ENCODE measurements at places on chromosomes 1 and 21.

- no peak for DNase-seq
Observed at GRCh38 chr1:174445817-174446216, 1.9 kb upstream of the GPR52 start.

- DNase-seq = no peak
Observed at GRCh38 chr1:167675440-167675839, 45.4 kb downstream of the RCSD1 start.

GRCh38 chr1:10304295-10304694, 93.9 kb downstream of the KIF1B start:
- no peak for DNase-seq

DNA sequence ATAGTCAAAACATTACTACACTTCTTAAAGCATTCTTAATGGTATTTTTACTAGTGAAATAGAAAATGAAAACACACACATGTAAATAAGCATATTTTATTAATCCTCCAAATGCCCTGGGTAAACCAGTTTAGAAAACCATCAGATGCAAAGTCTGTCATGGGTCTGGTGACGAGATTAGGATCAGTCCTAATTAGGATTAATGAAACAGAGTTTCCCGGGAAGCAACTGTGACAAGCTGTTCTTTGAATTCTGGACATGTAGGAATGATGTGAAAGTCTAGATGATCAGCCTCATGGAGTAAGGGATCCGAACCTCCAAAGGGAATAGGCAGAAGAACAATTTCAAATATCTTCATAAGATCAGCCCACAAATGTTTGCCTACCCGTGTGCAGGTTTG, 250.2 kb downstream of the KIF26B start:
- DNase-seq = no peak

- DNase-seq = no peak
Observed at GRCh38 chr1:179831225-179831624, 46.4 kb downstream of the TOR1AIP2 start.

DNA sequence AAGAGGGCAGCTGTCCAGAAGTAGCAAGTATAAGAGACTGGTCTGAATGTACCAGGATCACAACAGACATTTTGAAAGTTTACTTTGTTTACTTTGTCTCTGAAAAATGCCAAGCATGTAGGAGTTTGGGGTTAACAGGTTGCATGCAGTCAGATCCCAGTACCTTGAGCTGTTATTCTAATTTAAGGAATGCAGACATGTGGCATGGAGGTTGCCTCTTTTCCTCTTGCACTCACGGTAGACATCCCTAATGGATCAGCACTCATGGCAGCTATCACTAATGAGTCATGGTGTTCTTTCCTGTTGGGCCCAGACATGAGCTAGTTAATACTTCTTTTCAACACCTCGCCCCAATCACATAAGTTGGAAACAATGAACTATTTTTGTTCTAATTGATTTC, 67.3 kb downstream of the GADD45A start:
- no peak for DNase-seq

DNA sequence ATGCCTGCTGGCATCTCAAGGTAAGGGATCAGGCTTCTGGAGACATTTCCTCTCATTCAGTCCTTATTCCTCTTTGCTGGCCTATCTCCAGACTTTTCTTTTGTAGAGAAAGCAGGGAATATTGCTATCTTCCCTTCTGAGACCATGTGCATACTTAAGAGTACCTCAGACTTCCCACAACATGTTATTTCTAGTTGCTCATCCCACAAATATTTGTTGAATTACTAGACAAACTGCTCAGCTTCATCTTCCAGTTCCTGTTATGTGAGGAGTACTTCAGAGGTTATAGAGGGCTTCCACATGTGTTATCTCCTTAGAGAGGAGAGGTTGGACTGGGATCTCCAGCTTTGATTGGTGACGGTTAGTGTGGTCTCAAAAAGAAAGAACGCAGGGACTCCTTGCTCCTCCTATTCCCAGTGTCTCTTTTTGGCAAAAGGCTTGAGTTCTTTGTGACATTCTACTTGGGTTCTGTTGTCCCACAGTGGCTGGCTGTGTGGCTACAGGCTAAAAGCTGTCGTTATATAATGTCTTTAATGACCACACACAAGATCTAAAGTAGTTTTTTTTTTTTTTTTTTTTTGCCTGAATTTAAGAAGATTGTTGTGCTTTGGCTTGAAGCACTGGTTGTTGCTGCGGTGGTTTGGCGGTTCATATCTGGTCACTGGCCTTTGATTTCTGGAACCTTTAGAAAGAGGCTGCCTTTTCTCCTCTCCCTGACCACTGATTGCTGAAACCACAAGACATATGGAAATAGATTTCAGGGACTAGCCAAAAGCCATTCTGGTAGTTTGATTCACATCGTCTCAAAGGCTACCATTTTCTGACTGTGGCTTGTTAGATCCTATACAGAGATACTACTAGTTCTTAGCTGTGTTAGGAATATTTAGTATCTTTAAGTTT, 78.7 kb downstream of the FGGY start:
- peak; percentile 89 for DNase-seq

DNA sequence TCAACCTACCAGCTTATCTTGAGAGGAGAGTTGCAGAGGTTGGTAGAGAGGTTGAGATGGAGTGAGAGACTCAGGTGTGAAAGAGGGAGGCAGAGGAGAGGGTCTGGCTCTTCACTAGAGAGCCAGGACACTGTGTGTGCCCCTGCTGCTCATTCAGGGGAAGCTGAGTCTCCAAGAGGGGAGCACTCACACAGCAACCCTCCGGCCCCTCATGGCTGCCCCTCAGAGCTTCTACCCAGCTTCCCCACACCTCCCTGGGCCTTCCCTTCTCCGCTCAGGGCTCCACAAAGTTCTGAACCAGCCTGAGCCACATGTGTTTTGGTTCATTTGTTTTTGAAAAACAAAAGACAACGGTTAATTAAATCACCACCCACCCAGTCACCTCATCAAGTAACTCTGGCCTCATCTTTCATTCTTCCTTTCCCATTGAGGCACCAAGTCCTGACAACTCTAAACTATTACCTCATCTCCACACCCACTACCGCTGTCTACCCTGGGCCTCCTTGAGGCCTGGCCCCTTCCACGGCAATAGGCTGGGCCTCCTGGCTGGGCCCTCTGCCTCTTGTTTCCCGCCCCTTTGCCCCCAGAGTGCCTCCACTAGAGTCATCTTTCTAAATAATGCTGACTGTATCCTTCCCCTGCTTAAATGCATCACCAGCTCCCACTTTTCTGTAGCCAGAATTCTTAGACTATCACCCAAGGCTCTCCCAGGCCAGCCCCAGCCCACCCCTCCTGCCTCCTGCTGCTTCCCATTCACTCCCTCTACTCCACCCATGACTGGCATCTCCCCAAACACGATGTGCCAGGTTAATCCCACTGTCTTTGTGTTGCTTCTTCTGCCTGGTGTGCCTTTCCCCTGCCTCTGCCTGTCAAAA, 33.0 kb downstream of the TNNT2 start:
- DNase-seq = no peak

GRCh38 chr1:39940253-39940652, 14.7 kb upstream of the MFSD2A start:
- DNase-seq = no peak

GRCh38 chr1:167630568-167631385, 745 bp downstream of the RCSD1 start:
- DNase-seq = no peak

- DNase-seq = no peak
Observed at GRCh38 chr1:182278144-182279054, 113.2 kb downstream of the GLUL start.

All from smooth muscle cell of the brain vasculature (primary cell).